Stimulated activated CD8-positive, alpha-beta memory T cell treated with anti-CD3 and anti-CD28 coated beads, Interleukin-4, amount 100 ng/mL, for 24 hours (primary cell): ENCODE measurements at places on chromosomes 16 and 17.

DNA sequence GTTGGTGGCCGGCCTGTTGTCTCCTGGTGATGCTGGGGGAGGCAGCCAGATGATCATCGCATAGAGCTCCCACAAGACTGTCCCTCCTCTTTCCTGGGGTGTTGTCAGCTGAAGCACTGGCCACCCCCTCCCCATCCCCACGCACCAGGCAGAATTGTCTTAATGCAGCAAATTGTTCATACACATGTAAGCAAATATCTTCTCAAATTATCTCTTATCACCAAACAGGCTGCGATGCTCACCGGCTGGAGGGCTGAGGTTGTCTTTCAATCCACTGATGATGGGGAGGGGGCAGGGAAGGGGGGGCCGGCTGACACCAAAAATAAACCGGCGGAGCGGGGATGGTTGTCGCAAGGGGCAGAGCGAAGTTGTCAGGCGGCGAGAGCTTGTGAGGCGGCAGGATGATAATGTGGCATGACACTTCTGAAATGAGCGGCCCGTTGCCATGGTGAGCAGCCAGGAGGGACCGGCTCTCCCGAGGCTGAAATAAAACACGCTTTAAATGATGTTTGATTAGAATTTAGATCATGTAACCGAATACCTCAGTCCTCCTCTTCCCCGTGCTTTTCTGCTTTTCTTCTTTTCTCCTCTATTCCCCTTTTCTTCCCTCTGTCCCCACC is 59.8 kb downstream of the MRM1 start:
- DNase-seq = no peak

GRCh38 chr16:66036793-66037715 is 329.4 kb upstream of the CDH5 start:
- no peak for DNase-seq

DNA sequence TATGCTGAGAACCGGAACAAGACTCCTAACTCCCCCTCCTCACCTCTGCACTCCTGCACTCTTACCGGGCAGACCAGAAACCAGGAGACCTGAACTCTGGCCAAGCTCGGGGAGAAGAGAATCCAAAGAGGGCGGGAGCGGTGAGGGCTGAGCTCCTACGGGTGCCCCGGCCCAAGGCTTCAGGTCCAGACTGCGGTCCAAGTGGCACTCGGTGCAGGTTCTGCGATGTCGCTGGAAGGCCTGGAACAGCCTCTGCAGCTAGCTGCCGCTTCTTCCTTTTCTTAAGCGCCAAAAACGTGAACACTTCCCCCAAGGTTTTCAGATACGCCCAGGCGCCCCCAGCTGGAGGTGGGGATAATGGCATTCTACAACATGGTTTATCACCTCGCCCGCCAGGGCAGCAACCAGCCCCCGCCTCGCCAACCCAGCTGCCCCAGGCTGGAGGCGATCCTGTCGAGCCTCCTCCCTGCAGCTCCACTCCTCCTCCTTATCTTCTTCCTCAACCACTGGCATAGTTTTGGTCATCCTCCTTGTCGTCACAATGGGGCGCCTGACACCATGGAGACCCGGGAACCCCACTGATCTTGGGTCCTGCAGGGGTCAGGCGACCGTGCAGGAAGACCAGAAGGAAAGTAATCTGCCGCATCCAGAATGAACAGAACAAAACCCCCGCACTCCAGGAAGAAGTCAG is 1735.9 kb downstream of the TP53TG3F start:
- DNase-seq = no peak

- no peak for DNase-seq
Measured at GRCh38 chr16:64406770-64407181, 715.1 kb downstream of the CDH11 start.

GRCh38 chr17:78163881-78164747 is 4.3 kb upstream of the SYNGR2 start:
- DNase-seq = no peak

DNA sequence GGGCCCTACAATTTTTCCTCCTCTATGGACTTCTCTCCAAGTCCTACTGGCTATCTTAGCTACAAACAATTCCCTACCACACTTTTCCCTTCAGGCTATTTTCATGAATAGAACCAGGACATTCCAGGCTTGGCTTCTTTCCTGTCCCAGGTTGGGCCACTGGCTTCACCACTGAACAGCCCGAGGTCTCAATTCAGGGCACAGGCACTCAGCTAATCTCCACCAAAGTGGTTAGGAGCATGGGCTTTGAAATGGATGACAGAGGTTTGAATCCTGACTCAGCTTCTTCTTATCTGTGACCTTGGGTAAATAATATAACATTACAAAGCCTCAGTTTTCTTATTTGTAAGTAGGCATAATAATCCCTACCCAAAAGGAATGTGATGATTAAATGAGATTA is 50.9 kb upstream of the ZNF629 start:
- DNase-seq = no peak

DNA sequence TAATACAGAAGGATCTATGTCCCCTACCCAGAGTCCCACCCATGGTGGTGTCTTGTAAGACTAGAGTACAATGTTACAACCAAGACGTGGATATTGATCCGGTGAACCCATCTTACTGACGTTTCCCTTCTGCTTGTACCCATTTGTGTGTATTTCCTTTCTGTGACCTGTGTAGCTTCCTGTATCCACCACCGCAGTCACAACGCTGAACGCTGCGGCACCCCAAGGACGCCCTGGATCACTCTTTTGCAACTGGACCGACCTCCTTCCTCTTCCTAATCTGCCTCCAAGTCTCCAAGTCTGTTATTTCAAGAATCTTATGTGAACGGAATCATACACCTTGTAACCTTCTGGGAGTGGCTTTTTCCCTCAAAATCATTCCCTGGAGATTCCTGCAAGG is 33.5 kb upstream of the CBX4 start:
- no peak for DNase-seq

- DNase-seq = no peak
Measured at GRCh38 chr17:40621019-40621418, 26.6 kb downstream of the SMARCE1 start.

- DNase-seq = no peak
Measured at GRCh38 chr16:88605186-88606147, 32.9 kb upstream of the IL17C start.

DNA sequence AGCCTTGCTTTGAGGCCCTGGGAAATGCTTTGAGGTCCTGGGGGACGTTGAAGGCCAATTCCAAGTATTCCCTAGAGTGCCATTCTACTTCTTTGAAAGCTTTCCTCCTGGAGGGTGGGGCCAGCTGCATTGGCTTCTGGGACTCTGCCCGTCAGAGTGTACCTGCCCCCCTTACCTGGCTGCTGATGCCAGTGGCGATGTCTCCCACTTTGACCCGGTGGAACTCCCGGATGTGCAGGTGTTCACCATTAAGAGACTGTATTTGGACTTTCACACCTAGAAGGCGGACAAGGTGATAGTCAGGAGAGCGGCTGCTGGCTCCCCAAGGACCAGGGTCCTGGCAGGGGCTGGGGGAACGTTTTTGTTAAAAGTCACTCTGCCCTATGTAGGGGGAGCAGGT is 3.1 kb upstream of the SPATA32 start:
- no peak for DNase-seq
